ENCODE measurements at places on chromosomes 2 and 18. TPM values are rescaled to one million over a fixed set of nuclear protein-coding genes. Genes with fewer than 3 reads are reported as not detected.

The CXCR1 gene
- polyA plus RNA-seq, result not detected

The LRP1B gene
- 25.5 TPM for polyA plus RNA-seq

The YWHAQ gene
- 772 TPM for polyA plus RNA-seq

The DSG1 gene
- not detected for polyA plus RNA-seq

The ASB18 gene
- polyA plus RNA-seq, result not detected

The CYP26B1 gene
- polyA plus RNA-seq, result 1.1 TPM

Data from Purkinje cell (primary cell).